Activated T-helper 1 cell treated with anti-CD3 and anti-CD28 coated beads, Interleukin-12 subunit alpha, Interleukin-12 subunit beta, Interleukin-2, Interleukin-4 antibody, amounts not matched to agents 30 ng/mL and 10 ng/mL and 1 ng/mL, durations not matched to agents 14 hours and 24 hours and 36 hours (primary cell): ENCODE measurements at places on chromosomes 16 and 17.

DNA sequence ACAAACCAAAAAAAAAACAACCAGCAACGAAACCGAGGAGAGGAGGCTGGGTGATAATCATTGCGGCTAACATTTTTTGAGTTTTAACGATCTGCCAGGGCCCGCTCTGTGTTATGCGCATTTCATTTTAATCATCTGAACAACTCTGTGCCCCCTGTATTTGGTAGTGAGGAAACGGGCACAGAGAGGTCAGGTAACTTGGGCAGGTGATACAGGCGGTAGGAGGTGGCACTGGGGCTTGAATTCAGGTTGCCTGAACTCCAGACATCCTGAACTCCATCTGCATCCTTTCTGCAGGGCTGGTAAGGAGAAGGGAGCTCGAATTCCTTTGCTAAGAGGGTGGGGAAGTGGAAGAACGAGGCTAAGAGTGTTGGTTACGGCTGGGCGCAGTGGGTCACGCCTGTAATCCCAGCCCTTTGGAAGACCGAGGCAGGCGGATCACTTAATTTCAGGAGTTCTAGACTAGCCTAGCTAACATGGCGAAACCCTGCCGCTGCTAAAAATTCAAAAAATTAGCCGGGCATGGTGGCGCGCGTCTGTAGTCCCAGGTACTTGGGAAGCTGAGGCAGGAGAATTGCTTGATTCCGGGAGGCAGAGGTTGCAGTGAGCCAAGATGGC is 1.1 kb downstream of the CLUAP1 start:
- DNase-seq: no peak

DNA sequence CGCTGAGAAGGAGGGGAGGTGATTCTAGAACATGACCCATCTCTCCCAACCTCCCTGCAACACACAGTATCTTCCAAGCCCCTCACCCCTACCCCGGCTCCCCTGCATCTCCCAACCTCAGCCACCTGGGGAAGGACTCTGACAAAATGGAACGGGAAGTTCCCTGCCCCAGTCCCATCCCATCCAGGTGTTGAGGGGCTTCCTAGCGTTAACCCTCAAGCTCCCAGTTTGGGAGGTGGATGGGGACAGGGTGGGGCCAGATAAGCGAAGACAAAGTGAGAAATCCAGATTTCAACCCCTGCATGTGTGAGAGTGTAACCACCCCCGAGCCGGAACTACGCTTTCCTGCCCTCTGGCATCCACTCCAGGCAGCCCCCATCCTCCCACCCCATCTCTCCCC is 1.8 kb downstream of the ZSCAN10 start:
- no peak for DNase-seq

DNA sequence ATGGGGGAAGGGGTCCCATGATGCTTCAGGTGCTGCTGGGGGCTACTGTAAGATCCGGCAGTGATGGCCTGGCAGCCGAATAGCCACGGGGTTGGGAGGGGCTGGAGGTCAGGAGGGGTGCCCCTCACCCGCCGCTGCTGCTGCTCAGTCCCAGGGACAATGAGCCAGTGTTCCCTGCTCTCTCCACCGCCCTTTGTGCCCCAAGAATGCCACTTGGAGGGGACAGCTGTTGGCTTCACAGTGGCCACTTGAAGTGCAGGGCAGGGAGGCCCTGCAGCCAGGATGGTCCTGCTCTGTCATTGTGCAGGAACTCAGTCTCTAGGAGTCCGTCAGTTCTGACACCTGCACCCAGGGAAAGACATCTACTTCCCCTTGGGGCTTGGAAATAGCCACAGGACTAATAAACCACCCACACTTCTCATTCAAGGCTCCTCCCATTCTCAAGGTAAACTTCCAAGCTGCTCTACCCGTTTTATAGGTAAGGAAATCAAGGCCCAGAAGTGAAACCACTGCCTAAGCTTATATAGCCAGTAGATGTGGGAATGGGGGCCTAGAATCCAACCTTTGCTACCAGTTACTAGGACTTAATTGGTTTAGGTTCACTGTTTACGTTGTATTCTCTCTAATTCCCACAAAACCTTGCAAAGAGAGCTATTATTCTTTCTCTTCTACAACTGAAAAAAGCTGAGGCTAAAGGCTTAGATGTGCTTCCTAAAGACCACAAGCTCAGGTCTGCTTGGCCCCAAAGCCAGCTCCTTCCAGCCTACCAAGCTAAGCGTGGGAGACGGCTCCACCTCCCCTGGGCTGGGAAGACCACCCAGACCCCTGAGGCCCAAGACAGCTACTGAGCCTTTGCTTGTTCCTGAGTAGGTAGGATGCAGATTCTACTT is 6.2 kb upstream of the CPSF4L start:
- no peak for DNase-seq

GRCh38 chr16:84786605-84787262 is 33.1 kb upstream of the CRISPLD2 start:
- no peak for DNase-seq

DNA sequence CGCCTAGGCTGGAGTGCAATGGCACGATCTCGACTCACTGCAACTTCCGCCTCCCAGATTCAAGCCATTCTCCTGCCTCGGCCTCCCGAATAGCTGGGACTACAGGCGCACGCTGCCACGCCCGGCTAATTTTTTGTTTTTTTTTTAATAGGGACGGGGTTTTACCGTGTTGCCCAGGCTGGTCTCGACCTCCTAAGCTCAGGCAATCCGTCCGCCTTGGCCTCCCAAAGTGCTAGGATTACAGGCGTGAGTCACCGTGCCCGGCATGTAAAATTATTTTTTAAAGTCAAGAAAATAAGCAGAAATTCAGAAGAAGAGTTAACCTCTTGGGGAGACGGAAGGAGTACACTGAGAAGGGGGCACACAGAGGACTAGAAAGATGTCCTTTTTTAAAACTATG is 27.5 kb downstream of the CDYL2 start:
- no peak for DNase-seq

DNA sequence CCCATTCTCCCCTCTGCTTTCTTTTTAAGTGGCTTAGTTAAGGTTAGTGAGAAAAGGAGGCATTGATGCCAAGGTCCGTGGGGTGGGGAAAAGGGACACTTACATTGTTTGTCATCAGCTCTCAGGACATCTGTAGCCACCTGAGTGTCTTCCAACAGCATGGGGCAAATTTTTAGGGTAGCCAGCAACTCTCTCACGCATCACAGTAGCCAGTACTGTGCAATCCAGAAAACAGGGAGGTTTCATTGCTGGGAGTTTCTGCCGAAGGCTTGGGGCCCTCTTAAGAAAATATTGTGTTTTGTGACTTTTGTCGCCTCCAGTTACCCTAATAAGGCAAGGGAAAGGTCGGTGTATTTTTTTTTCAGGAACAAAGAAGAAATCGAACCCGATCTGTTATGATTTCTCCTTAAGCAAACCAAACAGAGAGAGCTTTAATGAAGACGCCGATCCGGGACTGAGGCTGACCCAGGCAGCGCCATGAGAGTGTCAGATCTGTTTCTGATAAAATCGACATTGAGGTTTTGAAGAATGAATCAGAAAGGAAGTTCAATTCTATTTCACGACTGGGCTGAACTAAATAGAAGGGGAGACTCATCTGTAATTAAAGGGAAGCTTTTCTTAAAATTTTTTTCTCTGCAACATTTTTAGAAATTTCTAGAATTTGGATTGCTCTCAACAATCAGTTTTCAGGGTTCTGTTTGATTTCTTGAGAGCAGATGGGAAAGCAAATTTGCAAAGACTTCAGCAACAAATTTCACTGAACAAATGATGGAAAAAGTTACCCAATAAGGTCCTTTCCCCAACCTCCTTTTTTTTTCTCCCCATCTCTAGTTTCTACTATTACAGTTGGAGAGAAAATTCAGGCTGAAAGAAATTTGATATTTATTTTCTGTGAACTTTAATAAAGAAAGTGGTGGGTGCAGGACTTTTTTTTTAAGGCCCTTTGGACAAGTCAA is 144.7 kb upstream of the IRX3 start:
- DNase-seq: no peak

DNA sequence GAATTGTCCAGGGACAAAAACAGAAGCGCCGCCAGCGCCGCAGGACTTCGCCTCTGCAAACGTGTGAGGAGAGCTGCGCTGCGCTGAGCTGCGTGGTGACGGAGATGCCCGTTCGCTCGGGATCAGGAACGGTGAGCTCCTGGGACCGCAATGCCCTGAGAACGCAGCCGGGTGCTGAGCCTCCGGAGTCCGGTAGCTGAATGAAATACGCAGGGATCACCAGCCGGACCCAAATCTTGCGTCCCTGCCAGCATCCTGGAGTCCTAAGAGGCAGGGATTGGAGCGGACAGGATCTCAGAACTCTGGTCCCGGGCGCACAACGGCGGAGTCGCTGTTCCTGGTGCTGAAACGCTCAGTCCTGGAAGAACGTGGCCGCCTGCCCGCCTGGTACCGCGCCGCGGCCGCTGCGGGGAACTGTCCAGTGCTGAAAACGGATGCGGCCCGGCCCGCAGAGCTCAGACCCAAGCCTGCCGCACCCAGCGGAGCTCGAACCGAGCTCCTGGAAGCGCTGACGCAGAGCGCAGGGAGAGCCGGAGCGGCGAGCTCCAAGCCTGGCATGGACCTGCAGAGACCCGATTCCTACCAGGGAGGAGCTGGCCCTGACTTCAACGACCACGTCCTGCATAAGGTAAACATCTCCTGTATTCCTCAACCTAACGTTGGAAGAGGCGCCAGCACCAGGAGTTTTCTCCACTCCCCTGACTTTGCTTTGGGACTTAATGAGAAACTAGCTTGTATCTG is 41.5 kb downstream of the CD300LF start:
- peak; percentile 67 for DNase-seq

DNA sequence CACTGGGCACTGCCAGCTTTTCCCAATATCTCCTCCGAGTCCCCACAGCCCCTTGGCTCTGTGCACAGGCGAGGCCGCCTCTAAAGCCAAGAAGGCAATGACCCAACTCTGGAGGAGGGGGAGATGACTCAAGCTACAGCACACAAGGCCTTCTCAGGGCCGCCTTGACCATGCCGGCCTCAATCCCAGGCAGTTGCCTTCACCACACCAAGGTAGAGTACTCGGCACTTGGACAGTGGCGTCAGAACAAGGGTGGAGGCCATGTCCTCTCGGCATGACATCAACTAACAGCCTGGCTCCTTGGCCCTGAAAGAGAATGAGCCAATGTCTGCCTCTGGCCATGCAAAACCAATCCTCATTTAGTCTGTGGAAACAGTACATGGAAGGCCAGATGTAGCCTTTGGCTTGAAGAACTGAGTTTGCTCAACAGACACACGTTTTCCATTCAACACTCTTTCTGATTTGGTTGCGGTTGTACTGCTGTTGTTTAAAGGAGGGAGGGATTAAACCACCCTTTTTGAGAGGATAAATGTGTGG is 139.6 kb downstream of the XYLT1 start:
- no peak for DNase-seq

DNA sequence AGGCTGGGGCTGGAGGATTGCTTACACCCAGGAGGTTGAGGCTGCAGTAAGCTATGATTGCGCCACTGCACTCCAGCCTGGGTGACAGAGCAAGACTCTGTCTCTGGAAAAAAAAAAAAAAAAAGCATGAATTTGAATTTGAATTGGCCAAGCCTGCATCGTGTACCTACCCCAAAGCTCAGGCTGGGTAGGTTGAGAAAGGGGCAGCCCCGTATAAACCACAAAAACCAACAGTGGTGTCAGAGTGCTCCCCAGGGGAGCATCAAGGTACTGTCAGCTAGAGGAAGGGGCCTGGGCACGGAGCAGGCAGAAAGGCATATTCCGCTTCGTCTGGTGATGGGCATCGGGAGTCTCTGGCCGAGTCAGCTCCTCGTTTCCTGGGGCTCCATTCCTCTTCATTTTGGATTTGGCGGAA is 40.9 kb downstream of the RAP1GAP2 start:
- no peak for DNase-seq

GRCh38 chr16:50137268-50137667 is 15.8 kb upstream of the TENT4B start:
- DNase-seq: no peak

DNA sequence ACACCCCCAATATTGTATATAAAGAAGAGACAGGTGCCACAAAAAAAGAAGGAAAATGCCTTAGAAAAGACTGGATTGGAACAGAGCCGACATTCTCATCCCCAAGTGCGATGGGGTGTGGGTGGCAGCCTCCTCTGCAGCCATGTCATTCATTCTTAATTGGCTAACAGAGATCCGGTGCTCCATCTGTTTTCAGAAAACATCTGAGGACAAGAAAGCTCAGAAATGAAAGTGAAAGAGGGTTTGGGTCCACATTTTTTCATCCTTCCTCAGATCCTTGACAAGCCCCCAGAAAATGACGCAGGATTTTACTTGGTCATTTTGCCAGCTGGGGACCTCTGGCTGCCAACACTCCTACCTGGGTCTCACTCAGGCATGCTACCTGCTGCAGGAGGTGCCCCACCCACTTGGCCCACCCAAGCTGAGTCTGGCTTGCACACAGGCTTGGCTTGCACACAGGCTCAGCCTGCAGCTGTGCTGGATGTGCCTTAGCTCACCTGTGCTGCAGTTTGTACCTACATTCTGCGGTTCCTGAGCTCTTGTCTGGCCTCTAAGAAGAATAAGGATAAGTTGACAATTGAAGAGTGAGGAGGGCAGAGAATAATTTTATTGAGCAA is 21.9 kb downstream of the KIF2B start:
- no peak for DNase-seq

GRCh38 chr17:61091096-61091495 is 308.5 kb upstream of the TBX2 start:
- DNase-seq: no peak
